ENCODE measurements at places on chromosomes 7 and 10.

DNA sequence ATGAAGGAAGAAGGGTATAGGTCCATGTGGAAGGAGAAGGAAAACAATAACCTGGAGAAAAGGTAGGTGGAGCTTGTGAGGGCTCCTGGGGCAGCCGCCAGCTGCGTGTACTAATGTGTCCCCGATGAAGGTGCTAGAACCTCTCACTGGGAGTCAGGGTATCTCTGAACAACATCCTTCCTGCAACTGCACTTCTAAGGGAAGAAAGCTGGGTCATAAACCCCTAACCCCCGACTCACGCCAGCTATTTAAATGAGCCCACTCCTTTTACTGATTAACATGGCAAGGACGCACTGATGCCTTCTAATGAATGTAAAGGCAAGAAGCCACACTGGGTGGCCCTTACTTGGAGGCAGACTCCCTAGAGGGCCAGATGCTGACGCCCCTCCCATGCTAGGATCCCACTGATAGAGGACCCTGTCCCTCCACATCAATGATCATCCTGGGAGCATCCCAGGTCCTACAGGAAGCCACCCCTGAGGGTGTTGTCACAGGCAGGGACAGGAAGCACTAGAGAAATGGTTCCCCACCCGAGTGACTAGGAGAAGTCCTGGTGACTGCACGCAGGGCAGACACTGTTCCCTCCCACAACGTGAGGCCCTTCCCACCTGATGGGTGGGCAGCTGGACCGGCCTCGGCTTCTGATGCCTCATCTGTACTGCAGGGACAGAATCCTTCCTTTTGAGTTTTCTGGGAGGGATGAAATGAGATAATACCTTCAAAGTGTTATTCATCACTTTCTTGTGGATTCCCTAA, 20.4 kb downstream of the JCAD start:
- DNase-seq, result no peak

DNA sequence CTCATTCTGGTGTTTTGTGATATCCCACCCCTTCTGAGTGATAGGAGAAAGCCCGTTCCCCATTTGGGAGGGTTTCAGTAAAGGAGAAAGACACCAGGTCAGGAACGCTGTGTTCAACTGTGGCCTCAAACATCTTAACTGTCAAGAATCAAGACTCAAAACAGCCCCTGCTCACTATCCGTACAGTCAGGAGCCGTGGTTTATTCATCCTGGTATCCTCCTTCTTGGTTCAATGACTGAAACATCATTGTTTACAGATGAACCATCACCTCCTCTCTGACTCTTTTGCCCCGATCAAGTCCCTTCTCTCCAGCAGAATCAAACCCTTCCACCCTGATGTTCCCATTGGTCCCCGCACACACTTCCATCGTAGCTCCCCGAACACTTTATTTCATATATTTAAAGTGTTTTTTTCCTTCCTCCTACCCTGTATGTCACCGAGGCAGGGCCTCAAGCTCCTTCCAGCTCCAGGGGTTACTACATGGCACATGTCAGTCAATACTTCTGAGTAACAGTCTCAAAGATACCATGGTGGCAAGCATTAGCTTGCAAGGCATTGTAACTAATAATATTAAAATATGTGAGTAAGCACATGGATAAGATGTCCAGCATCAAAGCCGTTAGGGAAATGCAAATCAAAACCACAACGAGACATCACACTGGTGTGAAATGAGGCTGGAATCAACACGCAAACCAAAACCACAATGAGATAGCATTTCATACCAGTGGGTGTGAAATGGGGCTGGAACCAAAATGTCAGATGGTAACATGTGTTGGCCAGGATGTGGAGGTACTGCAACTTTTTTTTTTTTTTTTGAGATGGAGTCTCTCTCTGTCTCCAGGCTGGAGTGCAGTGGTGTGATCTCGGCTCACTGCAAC, 124.7 kb upstream of the C1QL3 start:
- no peak for DNase-seq

DNA sequence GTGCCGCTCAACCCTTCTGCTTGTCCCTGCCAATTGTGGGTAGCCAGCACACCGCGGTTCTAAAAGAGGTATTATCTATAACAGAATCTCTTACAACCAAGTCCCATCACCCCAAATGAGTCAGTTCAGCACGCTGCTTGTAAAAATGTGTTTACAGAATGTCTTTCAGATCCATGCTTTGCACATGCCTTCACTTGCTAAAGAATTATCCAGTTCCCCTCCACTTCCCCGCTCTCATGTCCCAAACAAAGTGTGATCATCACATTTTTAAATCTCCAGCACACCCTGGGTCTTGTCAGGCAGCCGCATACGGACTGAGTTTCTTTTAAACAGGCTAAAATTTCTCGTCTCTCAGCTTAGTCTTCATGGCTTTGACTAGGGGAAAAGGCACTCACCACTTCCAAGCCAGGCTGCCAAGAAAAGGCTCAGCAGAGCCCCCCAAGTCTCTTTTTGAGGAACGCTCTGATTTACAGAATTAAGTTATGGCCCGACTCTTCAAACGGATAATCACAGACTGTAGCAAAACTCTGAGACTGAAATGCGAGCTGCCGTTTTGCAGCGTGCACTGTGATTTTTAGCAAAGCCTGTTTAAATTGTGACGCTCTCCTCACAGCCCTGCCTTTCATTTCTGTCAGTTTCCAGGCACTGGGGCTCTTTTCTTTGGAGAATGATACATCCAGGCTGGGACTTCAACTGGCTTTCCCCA, 29.8 kb upstream of the FGFR2 start:
- no peak for DNase-seq

DNA sequence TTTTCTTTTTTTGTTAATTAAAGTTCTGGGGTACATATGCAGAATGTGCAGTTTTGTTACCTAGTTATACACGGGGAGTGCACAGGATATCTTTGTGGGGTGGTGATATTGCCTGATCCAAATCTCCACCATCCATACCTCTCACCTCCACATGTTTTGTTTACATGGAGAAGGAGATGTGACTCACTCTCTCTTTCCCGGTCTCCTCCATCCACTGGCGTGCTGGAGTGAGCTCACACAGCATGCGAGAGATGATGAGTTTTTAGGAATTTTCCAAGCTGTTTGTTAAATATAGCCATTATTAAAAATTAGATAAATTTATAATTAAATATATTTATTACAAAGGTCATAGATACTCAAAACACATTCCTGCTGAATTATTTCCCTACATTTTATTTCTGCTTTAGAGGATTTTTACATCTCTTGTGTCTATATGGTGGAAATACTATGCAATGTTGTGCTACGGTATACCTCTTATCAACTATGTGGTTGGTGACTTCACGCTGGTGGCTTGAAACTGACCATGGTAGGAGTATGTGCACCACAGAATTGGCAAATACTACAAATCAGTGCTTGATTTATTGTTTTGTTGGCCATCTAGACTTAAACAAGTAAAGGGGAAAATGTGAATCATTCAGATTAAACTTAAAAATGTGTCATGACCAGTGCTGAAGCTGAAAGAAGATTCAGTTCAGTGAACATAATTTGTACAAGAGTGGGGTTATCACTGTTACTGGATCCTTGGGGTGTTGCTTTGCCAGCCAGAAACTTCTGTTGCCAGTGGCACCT, 107.9 kb upstream of the FAM180A start:
- no peak for DNase-seq

Data from stimulated activated CD8-positive, alpha-beta memory T cell treated with anti-CD3 and anti-CD28 coated beads, Interleukin-12 subunit alpha, Interleukin-12 subunit beta, amount 100 ng/mL, for 4 hours (primary cell).